Heart left ventricle (tissue), 16 donors: ENCODE measurements at places on chromosomes 1 and 21. TPM values are rescaled to one million over a fixed set of nuclear protein-coding genes. Genes with fewer than 3 reads are reported as not detected.

Gene KCNN3
- total RNA-seq: 3.5 TPM

GRCh38 chr1:229280921-229281320 lies 10.0 kb downstream of the RAB4A start:
- H3K4me3 ChIP-seq: no peak overlapping the region
- DNase-seq: no peak
- no peak overlapping the region for H3K27ac ChIP-seq

DNA sequence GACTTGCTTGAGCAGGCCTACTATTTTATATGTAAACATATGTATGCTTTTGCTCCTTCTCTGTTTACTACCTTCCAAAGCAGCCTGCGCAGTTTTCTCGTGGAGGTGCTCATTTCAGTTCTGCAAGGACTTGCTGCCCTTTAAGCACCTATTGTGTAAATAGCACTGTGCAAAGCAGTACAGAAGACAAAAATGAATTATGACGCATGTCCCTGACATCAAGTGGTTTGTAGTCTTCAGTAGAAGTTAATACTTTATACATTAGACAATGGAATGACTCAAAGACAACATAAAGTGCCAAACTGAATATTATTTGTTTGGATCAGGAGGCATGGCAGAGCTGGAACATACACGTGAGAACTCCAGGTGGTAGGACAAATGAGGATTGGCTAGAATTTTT lies 611.7 kb downstream of the LMO4 start:
- H3K36me3 ChIP-seq: no peaks in the 10 kb centered on the region
- H3K27me3 ChIP-seq: no peaks in the 10 kb centered on the region
- no peaks in the 10 kb centered on the region for H3K4me1 ChIP-seq
- no peak overlapping the region for H3K4me3 ChIP-seq

DNA sequence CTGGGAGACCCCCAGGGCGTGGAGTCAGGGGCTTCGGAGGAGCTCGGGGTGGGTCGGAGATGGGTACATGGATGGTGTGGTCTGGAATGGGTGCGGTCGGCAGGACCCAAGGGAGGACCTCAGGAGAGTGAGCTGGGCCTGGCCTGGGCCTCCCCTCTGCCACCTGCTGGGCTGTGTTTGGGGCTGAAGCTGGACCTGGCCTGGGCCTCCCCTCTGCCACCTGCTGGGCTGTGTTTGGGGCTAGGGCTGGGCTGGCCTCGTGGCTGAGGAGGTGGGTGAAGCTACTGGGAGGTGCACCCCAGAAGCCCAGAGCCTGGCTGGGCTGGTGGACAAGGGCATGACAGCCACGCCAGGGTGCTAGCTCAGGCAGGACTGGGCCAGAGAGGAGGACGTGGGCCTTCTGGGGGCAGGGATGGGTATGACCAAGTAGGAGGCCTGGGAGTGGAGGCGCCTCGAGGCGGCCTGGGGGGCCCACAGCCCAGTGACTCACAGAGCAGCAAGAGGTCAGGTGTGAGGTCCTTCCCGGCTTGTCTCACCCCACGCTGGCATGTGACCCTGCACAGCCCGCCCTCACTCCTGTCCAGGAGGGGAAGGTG lies 14.5 kb downstream of the SAMD11 start:
- no peak overlapping the region for H3K27ac ChIP-seq
- no peak for DNase-seq
- H3K36me3 ChIP-seq: no peaks in the 10 kb centered on the region

Gene SPOCD1
- total RNA-seq: 0.19 TPM

Gene PLA2G2D
- 0.85 TPM for total RNA-seq

DNA sequence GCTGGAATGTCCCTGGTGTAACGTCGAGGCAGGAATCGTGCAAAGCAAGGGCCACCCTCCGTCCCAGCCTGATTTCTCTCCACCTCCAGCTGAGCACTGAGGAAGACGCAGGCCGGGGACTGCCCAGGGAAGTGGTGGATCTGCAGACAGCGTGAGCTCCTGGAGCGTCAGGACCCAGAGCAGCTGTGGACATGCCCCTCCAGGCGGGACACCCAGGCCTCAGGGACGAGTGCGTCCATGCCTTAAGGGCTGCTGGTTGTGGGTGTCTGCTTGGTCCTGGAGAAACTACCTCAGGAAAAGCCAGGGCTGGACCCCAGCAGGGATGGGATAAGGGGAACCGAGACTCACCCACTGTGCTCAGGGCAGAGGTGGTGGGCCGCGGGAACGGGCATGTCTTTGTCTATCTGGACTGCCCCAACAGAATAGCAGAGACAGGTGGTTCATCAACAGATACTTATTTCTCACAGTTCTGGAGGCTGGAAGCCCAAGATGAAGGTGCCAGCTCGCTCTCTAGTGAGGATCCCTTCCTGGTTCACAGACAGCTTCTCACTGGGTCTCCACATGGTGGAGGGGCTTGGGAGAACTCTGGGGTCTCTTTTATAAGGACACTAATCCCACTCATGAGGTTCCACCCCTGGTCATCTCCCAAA lies 5.8 kb upstream of the MMEL1 start:
- H3K27ac ChIP-seq: no peak overlapping the region
- no peak overlapping the region for H3K4me3 ChIP-seq
- no peak for DNase-seq
- H3K4me1 ChIP-seq: peaks cover 18% of the 10 kb centered on the region
- no peaks in the 10 kb centered on the region for H3K36me3 ChIP-seq
- peaks cover 2% of the 10 kb centered on the region for H3K27me3 ChIP-seq

Gene DYRK1A
- 79.3 TPM for total RNA-seq

Gene YTHDF2
- 36.9 TPM for total RNA-seq

- H3K36me3 ChIP-seq: no peaks in the 10 kb centered on the region
- no peak overlapping the region for H3K4me3 ChIP-seq
- no peak for DNase-seq
These were observed 4.1 kb downstream of the CGN start for GRCh38 chr1:151515265-151515664.

DNA sequence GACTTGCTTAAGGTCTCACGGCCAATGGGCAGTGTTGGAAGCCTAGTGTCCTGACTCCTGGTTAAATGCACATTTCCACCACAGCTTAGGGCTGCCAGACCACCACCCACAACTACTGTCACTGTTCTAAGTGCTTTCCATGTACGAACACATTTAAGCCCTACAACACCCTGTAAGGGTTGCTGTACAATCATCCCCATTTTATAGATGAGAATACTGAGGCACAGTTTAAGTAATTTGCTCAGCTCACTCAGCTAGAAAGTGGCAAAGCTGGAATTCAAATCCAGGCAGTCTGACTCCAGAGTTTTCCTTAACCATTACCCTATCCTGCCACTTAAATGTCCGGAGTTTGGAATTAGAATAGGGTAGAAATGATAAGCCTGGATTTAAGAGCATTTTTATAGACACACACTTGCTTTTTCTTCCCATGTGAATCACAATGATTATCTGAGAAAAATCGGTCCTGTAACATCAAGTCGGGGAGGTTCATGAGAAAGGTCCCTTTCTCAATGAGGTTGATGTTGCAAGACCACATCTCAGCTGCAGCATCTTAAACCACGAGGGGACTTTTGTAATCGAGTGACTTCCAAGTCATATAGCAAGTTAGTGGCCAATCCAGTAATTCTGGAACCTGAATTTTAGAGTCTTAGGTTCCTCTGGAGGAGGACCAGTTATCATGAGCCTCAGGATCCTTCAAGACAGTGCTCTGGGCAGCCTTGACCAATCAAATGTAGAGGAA lies 8.6 kb downstream of the E2F2 start:
- H3K27me3 ChIP-seq: no peaks in the 10 kb centered on the region
- H3K4me1 ChIP-seq: no peaks in the 10 kb centered on the region
- no peak for DNase-seq
- no peaks in the 10 kb centered on the region for H3K36me3 ChIP-seq
- H3K4me3 ChIP-seq: no peak overlapping the region

GRCh38 chr1:228083871-228084278 lies 1.4 kb downstream of the ARF1 start:
- no peaks in the 10 kb centered on the region for H3K36me3 ChIP-seq
- H3K27me3 ChIP-seq: no peaks in the 10 kb centered on the region
- peak overlapping the region; percentile 99 for H3K27ac ChIP-seq
- peaks cover 65% of the 10 kb centered on the region for H3K4me1 ChIP-seq
- no peak for DNase-seq

Gene ITLN2
- total RNA-seq: not detected

- no peaks in the 10 kb centered on the region for H3K36me3 ChIP-seq
- H3K27ac ChIP-seq: no peak overlapping the region
- H3K27me3 ChIP-seq: peaks cover 19% of the 10 kb centered on the region
- H3K4me1 ChIP-seq: peaks cover 19% of the 10 kb centered on the region
- H3K4me3 ChIP-seq: no peak overlapping the region
These were observed 4.0 kb downstream of the TFF3 start for GRCh38 chr21:42311160-42311559.

Gene SESN2
- 2.4 TPM for total RNA-seq

Gene OR2T35
- not detected for total RNA-seq

- no peaks in the 10 kb centered on the region for H3K4me1 ChIP-seq
- no peak overlapping the region for H3K4me3 ChIP-seq
- no peaks in the 10 kb centered on the region for H3K36me3 ChIP-seq
- DNase-seq: no peak
- no peak overlapping the region for H3K27ac ChIP-seq
These were observed 150.3 kb downstream of the AMY1C start for GRCh38 chr1:103900005-103900404.

Gene SPRR2G
- not detected for total RNA-seq

Gene ERICH3
- not detected for total RNA-seq

GRCh38 chr1:100184536-100184935 lies 6.5 kb upstream of the LRRC39 start:
- H3K27ac ChIP-seq: no peak overlapping the region
- no peaks in the 10 kb centered on the region for H3K4me1 ChIP-seq
- no peak for DNase-seq
- H3K4me3 ChIP-seq: no peak overlapping the region
- no peaks in the 10 kb centered on the region for H3K27me3 ChIP-seq
- H3K36me3 ChIP-seq: no peaks in the 10 kb centered on the region

DNA sequence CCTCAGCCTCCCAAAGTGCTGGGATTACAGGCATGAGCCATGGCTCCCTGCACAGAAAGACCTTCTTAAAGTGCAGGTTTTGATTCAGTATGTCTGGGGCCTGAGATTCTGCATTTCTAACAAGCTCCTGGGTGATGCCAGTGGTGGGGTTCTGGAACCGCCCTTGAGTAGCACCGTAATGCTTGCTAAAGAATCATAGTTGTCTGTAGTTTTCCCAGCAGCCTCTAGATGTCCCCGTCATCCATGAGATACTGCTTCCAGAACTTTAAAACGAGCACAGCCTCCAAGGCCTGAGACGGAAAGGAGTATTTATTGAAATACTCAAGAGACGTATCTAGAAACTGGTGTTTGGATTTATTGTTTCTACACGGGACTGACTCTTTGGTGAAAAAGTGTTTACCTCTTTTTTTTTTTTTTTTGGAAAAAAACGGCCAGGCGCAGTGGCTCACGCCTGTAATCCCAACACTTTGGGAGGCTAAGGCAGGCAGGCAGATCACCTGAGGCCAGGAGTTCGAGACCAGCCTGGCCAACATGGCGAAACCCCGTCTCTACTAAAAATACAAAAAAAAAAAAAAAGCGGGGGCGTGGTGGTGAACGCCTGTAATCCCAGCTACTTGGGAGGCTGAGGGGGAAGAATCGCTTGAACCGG lies 2.6 kb upstream of the TOR3A start:
- peaks cover 3% of the 10 kb centered on the region for H3K36me3 ChIP-seq
- no peak overlapping the region for H3K4me3 ChIP-seq
- no peaks in the 10 kb centered on the region for H3K27me3 ChIP-seq

Gene RBM11
- not detected for total RNA-seq

GRCh38 chr21:41898998-41899397 lies 19.9 kb upstream of the PRDM15 start:
- no peak overlapping the region for H3K4me3 ChIP-seq
- H3K27me3 ChIP-seq: no peaks in the 10 kb centered on the region
- H3K36me3 ChIP-seq: no peaks in the 10 kb centered on the region
- no peak for DNase-seq

Gene DCST2
- not detected for total RNA-seq

GRCh38 chr21:38766987-38767722 lies 38.6 kb upstream of the ETS2 start:
- H3K36me3 ChIP-seq: no peaks in the 10 kb centered on the region
- H3K4me3 ChIP-seq: peak overlapping the region; percentile 30
- no peak for DNase-seq
- no peaks in the 10 kb centered on the region for H3K4me1 ChIP-seq
- no peaks in the 10 kb centered on the region for H3K27me3 ChIP-seq

- no peak overlapping the region for H3K4me3 ChIP-seq
- no peak for DNase-seq
- H3K4me1 ChIP-seq: peaks cover 8% of the 10 kb centered on the region
- H3K27ac ChIP-seq: no peak overlapping the region
- H3K36me3 ChIP-seq: no peaks in the 10 kb centered on the region
These were observed 32.1 kb upstream of the CCDC190 start for GRCh38 chr1:162892906-162893611.

DNA sequence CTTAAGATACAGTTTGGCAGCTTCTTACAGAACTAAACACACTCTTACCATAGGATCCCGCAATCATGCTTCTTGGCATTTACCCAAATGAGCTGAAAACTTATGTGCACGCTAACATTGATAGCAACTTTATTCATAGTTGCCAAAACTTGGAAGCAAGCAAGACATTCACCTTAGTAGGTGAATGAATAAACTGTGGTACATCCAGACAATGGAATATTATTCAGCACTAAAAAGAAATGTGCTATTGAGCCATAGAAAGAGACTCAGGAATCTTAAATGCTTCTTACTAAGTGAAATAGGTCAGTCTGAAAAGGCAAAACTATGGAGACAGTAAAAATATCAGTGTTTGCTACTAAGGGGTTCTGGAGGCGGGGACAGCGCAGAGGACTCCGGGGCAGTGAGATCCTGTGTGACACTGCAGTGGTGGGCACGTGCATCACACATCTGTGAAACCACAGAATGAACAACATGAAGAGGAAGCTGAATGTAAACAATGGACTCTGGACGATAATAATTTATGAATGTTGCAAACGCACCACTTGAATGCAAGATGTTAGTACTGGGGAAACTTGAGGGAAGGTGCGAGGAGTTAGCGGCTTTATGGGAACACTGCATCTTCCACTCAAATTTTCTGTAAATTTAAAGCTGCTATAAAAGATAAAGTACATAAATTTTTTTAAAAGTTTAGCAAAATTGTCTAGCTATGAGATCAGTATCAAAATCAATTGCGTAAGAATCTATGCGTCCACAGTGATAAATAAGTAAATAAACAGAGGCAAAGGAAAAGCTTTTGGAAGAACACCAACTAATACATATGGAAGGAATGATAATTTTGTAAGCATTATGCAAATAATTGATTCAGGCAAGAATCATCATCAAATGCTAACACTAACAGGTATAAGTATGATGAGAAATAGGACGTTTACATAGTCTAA lies 15.4 kb upstream of the SPATC1L start:
- H3K4me1 ChIP-seq: no peaks in the 10 kb centered on the region
- peaks cover 83% of the 10 kb centered on the region for H3K36me3 ChIP-seq
- H3K4me3 ChIP-seq: no peak overlapping the region
- H3K27me3 ChIP-seq: no peaks in the 10 kb centered on the region
- DNase-seq: no peak
- H3K27ac ChIP-seq: no peak overlapping the region

DNA sequence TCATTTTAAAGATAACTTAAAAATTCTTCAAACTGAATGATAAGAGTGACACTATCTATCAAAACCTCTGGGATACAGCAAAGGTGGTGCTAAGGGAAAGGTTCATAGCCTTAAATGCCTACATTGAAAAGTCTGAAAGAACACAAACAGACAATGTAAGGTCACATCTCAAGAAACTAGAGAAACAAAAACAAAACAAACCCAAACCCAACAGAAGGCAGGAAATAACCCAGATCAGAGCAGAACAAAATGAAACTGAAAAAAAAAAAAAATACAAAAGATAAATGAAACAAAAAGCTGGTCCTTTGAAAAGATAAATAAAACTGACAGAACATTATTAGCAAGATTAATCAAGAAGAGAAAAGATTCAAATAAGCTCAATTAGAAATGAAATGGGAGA lies 6.8 kb downstream of the ODF2L start:
- H3K36me3 ChIP-seq: no peaks in the 10 kb centered on the region
- DNase-seq: no peak
- no peak overlapping the region for H3K27ac ChIP-seq
- no peaks in the 10 kb centered on the region for H3K4me1 ChIP-seq
- H3K27me3 ChIP-seq: no peaks in the 10 kb centered on the region
- H3K4me3 ChIP-seq: no peak overlapping the region
